ENCODE measurements at places on chromosomes 11 and 22. TPM values are rescaled to one million over a fixed set of nuclear protein-coding genes. Genes with fewer than 3 reads are reported as not detected.

- DNase-seq: no peak
These were observed 44.1 kb downstream of the RSF1 start for GRCh38 chr11:77776455-77776854.

DNA sequence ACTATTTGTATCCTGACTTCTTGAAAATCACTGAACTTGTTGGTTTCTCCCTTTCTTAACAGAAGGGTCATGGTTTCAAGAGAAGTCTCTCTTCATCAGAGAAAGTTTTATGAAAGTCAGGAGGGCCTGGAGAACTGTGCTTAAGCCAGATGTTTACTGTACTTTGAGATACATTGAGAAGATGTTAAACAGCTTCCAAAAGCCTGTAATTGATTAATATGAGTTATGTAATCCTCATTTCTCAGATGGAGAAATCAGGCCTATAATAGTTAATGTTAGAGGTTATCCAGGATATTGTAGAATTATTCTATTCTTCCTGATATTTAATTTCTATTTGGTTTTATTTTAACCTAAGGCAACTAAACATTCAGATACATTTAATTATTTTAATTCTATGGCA, 97.1 kb upstream of the RAG2 start:
- DNase-seq: no peak

DNA sequence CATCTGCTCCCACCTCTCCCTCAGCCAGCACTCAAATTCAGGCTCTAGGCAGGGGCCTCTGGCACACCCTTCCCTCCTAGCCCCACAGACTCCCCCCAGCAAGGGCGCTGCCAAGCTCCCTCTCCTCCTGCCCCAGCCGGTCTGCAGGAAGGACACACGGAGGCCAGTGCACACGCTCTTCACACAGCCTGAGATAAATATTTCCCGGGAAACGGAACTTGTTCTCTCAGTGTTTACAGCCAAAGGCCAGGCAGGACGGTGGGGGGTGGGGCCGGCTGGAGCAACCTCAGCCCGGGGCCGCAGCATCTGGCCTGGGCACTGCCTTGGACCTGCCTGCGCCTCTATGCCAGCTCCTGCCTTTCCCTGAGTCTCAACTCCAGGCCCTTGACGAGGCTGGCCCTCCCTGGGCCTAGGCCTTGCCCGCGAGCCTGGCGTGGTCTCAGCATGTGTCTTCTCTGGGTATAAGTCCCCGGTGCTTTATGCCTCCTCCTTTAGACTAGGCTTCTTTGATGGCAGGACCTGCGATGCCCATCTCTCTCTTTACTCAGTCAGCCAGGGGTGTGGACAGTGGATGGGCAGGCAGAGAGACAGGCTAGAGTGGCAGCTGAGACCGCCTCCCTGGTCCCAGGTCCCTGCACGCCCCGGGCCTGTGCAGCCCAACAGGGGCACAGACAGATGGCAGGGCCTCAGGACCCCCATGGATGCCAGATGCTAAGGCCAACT, 48.4 kb downstream of the PDE2A start:
- no peak for DNase-seq

DNA sequence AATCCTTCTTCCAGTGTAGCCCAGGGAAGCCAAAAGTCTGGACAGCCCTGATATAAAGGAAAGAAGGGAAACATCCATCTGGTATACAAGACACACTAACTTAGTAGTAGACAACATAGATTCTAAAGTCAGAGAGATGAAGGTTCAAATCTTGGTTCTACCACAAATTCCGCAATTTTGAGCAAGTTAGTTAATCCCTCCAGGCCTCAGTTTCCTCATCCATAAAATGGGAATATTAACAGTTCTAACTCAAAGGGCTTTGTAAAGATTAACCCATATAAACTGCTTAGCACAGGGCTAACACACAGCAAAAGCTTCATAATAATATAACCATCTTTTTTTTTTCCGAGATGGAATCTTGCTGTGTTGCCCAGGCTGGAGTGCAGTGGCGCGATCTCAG, 10.7 kb downstream of the LRP4 start:
- DNase-seq: no peak

- DNase-seq: no peak
These were observed 15.9 kb downstream of the CYP2D6 start for GRCh38 chr22:42114721-42115120.

DNA sequence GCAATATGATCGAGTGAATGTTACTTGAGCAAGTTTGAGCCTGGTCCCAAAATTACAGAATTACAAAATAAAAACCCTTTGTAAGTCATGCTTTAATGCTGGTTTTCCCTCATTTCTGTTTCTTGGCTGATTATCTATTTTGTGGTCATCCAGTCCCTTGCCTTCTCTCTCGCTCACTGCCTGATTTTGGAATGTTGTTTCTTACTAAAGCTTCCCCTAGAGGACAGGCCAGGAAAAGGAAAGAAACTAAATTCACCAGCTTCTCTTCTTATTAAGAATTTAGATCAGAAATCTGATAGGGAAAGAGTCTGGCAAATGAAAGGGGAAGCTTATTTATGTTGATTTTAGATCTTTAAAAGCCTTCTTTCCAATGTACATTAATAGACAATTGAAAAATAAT, 16.6 kb upstream of the BDNF start:
- DNase-seq: no peak

DNA sequence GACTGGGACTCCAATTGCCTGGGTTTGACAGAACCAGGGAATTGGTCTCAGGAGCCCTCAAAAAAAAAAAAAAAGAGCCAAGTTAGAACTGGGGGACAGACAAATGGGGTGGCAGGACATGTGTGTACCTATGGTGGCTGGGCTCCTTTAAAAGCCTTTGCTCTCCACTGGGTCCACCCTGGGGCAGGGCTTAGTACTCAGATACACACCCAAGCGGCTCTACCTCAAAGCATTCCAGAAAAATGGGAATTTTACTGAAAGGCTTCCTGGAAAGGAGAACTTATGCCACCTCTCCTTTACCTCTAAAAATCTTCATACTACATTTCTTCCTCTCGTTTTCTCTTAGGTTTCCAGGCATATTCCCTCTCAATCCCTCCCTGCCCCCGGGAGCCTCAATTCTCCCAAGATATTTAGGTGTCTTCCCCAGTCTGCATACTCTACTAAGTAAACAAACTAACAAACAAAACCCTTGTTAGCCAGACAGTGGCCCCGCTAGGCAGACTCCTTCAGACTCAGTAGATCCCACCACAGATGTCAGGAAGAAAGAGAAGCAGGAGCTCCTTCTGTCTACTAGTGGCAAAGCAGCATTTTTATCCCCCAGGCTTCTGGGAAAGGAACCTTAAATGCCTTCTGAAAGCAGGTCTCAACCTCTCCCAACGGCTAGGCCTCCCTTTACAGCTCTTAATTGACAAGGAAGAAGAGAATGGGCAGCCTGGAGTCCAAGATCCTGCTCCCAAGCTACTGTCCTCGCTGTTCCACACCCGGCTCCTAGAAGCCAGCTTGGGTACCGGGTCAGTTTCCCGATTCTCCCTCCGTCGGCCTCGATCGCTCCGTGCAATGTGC, 653 bp downstream of the PCSK7 start:
- no peak for DNase-seq

- no peak for DNase-seq
These were observed 118.2 kb upstream of the BLID start for GRCh38 chr11:122234257-122234656.

- no peak for DNase-seq
These were observed 178.5 kb downstream of the ARHGAP42 start for GRCh38 chr11:100865443-100866065.

DNA sequence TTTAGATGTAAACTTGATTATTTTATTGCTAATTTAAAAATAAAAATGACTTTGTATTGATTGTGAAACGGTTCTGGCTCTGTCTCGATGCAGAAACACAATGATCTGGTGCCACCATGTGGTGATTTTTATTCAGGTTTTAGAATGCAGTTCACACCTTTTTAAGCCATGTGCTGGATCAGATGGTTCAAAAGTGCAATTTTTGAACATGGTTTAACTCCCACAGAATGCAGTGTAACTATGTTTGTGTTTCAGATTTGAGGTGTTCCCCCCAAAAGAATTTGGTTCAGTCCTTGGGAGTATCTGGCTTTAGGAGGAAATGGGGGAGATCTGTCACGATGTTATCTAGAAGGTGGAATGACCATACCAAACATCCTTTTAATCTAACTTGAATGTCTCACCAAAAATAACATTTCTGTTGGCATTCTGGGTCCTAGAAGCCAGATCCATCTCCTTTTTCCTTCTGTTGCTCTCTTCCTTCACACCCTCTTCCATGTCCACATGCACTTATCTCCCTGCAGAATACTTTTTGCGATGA, 7.9 kb downstream of the MRPL16 start:
- DNase-seq: peak; percentile 39

DNA sequence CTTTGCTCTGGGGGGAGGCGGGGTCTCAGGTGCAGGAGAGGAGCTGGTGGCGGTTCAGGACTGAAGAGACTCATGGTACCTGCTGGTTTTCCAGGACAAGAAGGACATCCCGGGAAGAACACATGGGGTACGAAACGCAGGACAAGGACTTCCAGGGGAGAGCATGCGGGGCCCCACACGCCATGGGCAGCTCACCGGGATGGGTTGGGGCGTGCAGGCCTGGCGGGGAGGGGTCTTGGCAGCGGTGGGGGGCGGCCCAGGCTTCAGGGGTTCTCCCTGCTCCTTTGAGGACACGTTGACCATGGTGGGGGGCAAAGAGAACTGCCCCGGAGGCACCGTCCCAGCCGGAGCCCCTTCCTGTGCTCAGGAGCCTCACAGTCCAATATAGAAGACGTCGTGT, 673.2 kb downstream of the BRD1 start:
- DNase-seq: no peak

DNA sequence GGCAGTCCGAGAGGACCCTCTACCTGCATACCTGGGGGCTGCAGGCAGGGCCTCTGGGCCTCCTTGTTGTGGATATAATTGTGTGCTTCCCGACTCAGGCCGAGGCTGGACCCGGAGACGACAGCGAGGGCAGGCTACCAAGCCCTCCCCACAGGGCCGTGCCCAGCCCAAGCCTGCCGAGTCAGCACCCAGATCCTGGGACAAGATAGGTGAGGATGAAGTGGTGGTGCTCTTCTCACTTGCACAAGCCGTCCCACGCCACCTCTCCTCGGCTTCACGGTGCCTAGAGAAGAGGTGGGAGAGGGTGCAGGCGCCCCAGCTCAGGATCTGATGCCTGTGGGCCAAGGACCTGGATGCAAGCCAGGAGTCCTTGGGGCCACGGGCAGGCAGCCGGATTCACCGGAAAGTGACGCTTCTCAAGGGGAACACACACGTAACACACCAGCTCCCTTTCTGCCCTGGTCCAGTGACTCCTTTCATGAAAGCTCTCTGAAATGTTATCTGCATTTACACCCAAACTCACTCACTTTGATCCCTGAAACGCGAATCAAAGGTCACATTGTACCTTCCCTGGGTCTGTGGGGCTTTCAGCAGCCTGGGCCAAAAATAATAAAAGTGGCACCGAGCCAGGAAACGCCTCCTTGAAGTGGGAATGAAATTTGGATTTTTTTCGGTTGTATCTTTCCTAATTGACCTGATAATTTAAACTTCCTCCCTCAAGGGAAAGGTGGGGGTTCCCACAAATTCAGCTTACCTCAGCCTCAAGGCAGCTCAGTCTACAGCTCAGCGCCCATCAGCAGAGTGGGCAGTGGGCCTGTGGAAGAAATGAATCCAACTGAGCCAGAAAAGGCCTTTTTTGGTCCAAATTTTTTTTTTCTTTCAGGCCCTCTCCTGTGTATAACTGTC, 1.1 kb upstream of the GNB1L start:
- DNase-seq: peak; percentile 47

DNA sequence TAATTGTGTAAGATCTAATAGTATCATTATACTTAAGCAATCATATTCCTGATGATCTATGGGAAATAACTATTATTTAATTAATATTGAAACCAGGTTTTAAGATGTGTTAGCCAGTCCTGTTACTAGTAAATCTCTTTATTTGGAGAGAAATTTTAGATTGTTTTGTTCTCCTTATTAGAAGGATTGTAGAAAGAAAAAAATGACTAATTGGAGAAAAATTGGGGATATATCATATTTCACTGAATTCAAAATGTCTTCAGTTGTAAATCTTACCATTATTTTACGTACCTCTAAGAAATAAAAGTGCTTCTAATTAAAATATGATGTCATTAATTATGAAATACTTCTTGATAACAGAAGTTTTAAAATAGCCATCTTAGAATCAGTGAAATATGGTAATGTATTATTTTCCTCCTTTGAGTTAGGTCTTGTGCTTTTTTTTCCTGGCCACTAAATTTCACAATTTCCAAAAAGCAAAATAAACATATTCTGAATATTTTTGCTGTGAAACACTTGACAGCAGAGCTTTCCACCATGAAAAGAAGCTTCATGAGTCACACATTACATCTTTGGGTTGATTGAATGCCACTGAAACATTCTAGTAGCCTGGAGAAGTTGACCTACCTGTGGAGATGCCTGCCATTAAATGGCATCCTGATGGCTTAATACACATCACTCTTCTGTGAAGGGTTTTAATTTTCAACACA, 6.4 kb downstream of the BIRC3 start:
- DNase-seq: no peak

DNA sequence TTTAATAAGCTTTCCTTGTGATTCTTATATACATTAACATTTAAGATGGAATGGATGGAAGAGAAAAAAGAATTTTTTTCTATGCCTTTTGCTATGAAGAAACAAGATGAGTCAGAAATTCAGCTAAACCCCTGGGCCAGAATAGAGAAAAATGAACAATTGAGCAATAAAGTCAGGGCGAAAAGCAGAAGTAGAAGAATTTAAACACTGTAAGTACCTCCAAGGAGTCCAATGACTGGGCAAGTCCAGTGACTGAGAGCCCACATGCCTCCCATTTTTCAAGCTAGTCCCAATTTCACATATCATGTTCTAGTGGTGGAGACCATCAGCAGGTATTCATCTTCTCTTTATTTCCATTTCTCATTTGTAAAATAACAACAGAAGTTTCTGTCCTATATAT, 18.6 kb upstream of the APLP2 start:
- no peak for DNase-seq

- DNase-seq: no peak
These were observed at the start of gene GRAMD1B for GRCh38 chr11:123429913-123430720. TSS of gene GRAMD1B (plus strand) at chr11:123430269. CDS start at chr11:123430793, 524 bp downstream.

- DNase-seq: no peak
These were observed 77.4 kb downstream of the NAV2 start for GRCh38 chr11:19789835-19790710.

- no peak for DNase-seq
These were observed 62.2 kb upstream of the VPREB1 start for GRCh38 chr22:22182218-22182989.

GRCh38 chr11:73201888-73202780, 15.9 kb upstream of the P2RY2 start:
- DNase-seq: no peak

RPS6KA4 gene
- total RNA-seq: 64.3 TPM

CYTH4 gene
- not detected for total RNA-seq

F2 gene
- 0.20 TPM for total RNA-seq

OR52H1 gene
- total RNA-seq: not detected

MS4A7 gene
- not detected for total RNA-seq

TBRG1 gene
- total RNA-seq: 24.3 TPM

OR5A1 gene
- total RNA-seq: not detected

DHCR7 gene
- total RNA-seq: 311 TPM

IRAG1 gene
- total RNA-seq: 1.3 TPM

IFT27 gene
- total RNA-seq: 84.2 TPM

ATG2A gene
- 48.2 TPM for total RNA-seq

All from PC-9 (cell line).